ENCODE measurements at places on chromosomes 3 and 15.

- no peaks in the 10 kb centered on the region for H3K36me3 ChIP-seq
- no peaks in the 10 kb centered on the region for H3K27me3 ChIP-seq
- no peak overlapping the region for H3K27ac ChIP-seq
- peaks cover 6% of the 10 kb centered on the region for H3K4me1 ChIP-seq
Observed at GRCh38 chr3:156668073-156668763, 6.2 kb upstream of the TIPARP start.

- no peaks in the 10 kb centered on the region for H3K4me1 ChIP-seq
- no peaks in the 10 kb centered on the region for H3K27me3 ChIP-seq
- no peak overlapping the region for H3K4me3 ChIP-seq
- no peak overlapping the region for H3K27ac ChIP-seq
Observed at GRCh38 chr3:161295325-161295724, 74.2 kb downstream of the NMD3 start.

DNA sequence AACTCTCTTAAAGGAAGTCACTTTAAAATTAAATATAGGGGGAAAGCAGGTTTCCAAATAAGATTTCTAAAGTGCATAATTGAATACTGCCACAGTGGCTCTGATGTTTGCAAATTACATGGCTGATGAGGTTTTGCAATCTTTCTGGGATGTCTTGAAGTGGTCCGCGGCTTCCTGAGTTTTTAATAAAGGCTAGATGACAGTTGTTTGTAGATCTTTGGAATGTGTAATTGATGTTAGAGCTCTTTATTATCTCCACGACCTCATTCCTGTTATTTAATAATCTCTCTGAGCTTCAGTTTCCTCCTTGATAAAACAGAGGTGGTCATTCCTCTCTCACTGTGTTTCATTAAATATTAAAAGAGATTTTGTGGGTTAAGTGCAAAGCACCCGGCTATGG is 27.0 kb upstream of the CEMIP start:
- no peaks in the 10 kb centered on the region for H3K27me3 ChIP-seq
- DNase-seq: no peak
- H3K4me1 ChIP-seq: peaks cover 3% of the 10 kb centered on the region
- H3K27ac ChIP-seq: no peak overlapping the region
- peaks cover 36% of the 10 kb centered on the region for H3K36me3 ChIP-seq

GRCh38 chr15:80585544-80586018 is 109.5 kb upstream of the ABHD17C start:
- no peaks in the 10 kb centered on the region for H3K27me3 ChIP-seq
- DNase-seq: no peak
- H3K4me1 ChIP-seq: peaks cover 19% of the 10 kb centered on the region
- no peak overlapping the region for H3K27ac ChIP-seq

GRCh38 chr15:93861413-93861812 is 369.9 kb upstream of the MCTP2 start:
- no peaks in the 10 kb centered on the region for H3K36me3 ChIP-seq
- DNase-seq: no peak
- no peaks in the 10 kb centered on the region for H3K27me3 ChIP-seq
- no peak overlapping the region for H3K4me3 ChIP-seq
- no peaks in the 10 kb centered on the region for H3K4me1 ChIP-seq
- no peak overlapping the region for H3K27ac ChIP-seq

DNA sequence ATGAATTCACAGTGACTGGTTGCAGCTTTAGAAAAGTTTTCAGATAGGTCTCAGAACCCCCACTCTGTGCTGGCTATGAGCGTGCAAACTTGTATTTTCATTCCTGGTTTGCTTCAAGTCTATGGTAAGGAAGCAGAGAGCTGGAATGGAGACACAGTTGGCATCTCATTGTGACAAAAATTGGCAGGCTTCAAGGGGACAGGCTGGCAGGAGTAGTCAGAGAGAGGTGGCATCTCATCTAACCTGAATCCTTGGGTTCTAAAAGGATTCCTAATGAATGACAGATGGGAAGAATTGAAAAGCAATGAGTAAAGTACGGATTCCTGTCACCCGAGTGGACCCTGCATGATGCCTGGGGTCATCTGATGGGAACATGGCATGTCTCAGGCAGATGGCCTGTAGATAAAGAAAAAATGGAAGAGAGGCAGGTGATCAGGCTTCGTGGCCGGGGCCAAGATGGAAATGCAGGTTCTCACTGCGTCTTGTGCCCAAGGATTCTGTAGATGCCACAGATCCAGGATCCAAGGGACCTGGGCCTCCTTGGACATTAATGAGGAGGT is 89.4 kb upstream of the ABHD17C start:
- peaks cover 13% of the 10 kb centered on the region for H3K4me1 ChIP-seq
- DNase-seq: no peak
- no peak overlapping the region for H3K4me3 ChIP-seq
- H3K36me3 ChIP-seq: no peaks in the 10 kb centered on the region
- H3K27ac ChIP-seq: no peak overlapping the region
- no peaks in the 10 kb centered on the region for H3K27me3 ChIP-seq

DNA sequence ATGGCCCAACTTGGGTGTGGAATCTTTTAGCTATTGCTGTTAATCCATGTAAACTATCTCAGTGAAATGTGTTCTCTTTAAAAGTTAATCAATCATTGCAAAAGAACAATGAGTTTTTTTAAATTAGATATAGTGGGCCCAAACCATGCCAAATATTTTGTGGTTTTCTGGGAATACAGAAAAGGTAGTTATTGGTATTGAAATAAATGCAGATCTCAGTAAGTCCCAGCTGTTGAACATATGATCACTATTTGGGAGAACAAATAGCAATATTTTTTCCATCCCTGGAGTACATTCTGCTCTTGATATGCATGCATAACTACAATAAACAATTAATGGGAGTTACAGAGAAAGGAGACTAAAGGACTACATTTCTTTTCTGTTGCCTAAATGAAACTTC is 36.0 kb upstream of the LEKR1 start:
- no peaks in the 10 kb centered on the region for H3K36me3 ChIP-seq
- no peak overlapping the region for H3K4me3 ChIP-seq
- no peaks in the 10 kb centered on the region for H3K27me3 ChIP-seq
- peaks cover 19% of the 10 kb centered on the region for H3K4me1 ChIP-seq
- DNase-seq: no peak

DNA sequence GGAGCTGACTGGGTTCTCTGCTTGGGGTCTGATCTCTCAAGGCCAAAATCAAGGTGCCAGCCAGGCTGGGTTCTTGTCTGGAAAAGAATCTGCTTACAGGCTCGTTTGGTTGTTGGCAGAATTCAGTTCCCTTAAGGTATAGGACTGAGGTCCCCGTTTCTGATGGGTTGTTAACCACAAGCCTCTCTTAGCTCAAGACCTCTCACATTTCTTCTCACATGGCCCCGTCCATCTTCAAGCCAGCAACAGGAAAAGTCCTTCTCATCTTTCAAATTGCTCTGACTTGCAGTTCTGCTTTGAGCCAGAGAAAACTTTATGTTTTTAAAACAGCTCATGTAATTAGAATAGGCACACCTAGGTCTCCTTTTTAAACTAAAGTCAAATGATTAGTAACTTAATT is 20.4 kb downstream of the UACA start:
- H3K27me3 ChIP-seq: no peaks in the 10 kb centered on the region
- peak overlapping the region; percentile 57 for H3K27ac ChIP-seq
- no peak for DNase-seq
- peaks cover 7% of the 10 kb centered on the region for H3K4me1 ChIP-seq

Measured in IMR-90 (cell line).